ENCODE measurements at places on chromosomes 6 and 20.
A peak's percentile ranks its signal among the peaks of the same experiment; 100 is the strongest.

DNA sequence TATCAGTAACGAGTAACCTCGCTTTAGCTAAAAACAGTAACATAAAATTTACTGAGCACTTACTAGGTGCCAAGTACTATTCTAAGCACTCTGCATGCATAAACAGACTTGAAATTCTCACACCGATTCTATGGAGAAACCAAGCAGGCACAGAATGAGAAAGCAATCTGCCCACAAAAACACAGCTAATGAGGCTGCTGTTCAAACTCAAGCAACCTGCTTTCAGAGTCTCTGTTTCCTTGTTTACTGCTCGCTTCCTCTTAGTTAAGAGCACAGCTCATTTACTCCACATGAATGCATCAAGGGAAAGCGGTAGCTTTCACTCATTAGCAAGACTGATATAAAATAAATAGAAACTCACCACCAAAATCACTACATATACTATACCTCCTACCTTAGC is 37.4 kb downstream of the PRKN start:
- DNase-seq: no peak

DNA sequence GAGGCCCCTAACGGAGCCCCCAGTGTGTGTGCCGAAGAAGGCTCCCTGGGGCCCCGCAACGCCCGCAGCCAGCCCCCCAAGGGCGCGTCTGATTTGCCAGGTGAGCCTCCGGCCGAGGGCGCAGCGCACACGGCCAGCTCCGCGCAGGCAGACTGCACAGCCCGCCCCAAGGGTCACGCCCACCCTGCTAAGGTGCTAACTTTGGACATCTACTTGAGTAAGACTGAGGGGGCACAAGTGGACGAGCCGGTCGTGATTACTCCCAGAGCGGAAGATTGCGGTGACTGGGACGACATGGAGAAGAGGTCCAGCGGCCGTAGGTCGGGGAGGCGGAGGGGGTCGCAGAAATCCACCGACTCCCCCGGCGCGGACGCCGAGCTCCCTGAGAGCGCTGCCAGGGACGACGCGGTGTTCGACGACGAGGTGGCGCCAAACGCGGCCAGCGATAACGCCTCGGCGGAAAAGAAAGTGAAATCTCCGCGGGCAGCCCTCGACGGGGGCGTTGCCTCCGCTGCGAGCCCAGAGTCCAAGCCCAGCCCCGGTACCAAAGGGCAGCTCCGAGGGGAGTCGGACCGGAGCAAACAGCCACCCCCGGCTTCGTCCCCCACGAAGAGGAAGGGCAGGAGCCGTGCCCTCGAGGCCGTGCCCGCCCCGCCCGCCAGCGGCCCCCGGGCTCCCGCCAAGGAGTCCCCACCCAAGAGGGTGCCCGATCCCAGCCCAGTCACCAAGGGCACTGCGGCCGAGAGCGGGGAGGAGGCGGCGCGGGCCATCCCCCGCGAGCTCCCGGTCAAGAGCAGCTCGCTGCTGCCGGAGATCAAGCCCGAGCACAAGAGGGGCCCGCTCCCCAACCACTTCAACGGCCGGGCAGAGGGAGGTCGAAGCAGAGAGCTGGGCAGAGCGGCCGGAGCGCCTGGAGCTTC is 117.0 kb downstream of the RTN4IP1 start:
- DNase-seq: peak; percentile 28

DNA sequence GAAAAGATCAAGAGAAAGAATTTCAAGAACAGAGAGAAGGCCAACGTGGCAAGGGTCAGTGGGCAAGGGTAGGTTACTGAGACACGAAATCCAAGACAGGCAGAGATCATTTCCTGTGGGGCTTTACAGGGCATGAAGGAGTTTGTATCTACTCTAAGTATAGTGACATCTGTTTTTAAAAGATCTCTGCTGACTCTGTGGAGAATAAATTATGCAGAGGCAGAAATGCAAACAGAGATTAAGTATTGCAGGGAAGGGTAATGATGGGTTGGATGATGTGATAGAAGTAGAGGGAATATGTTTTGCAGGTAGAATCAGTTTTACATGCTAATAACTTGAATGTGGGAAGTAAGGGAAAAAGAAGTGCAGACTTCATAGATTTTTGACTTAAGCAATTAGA is 243.5 kb downstream of the FRK start:
- DNase-seq: no peak

DNA sequence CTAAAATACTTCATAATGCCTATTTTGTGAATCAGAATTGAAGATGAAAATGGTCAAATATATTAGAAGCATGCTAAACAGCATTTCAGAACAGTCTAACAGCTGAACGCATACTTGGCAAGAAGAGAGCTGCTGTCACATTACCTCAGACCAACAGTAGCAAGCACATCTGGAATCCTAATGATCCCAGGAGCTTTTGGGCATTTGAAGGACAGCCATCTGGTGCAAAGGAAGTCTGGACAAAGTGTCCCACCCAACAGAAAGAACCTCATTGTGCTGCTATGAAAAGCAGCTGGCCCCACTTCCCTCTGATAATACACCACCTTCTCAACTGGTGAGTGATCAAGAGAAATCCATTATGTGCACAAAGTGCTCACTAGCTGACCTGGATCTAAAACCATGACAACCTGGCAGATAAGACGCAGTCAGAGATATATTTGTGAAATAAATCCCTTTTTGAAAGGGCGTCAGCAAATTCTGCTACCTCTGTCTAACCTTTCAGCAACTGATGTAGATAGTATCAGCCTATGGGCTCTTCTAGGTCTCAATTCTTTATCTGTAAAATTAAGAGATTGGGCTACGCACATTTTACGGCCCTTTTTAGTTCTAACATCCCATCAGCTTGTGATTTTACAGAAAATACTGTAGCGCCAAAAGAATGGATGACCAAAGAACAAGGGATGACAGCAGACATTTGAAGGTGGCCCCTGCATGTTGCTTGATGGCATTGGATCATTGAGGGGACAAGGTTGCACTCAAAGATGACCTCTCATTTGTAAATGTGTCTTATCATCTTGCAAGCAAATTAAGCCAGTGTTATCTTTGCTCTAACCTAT is 78.7 kb downstream of the SGK1 start:
- DNase-seq: no peak

DNA sequence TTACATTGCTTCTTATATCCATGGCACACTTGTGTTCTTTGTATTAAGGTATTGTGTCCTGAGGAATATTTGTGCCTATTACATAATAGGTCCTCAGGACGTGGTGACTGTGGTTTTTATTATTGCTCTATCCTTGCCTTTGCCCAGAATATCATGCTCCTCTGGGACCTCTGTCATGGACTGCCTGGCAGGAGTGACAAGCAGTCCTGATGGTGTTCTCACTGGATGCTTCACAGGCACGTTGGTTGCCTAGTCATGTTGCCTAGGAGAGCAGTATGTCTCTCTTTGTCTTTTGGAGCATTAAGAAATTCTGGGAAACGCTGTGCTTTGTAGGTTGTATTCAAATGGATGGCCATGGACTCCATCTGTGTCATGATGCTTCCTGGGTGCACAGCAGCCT is 24.7 kb upstream of the MROH8 start:
- DNase-seq: no peak

DNA sequence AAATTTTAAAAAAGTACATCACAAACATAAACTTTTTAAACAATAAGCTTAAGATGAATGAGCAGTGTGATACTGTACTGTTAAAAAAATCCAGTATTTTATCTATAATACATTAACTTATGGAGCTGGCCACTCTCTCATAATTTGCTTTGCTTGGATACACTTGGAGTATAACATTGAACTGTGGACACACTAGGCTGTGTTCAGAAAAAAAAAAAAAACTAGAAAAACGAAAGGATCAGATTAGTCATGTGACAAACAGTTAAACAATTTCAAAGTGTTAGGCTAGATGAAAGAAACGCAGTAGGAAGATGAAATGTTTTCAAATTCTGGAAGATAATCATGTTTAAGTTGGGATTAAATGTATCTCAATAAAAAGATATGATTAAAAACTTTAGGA is 220.0 kb downstream of the GRIK2 start:
- peak; percentile 29 for DNase-seq

DNA sequence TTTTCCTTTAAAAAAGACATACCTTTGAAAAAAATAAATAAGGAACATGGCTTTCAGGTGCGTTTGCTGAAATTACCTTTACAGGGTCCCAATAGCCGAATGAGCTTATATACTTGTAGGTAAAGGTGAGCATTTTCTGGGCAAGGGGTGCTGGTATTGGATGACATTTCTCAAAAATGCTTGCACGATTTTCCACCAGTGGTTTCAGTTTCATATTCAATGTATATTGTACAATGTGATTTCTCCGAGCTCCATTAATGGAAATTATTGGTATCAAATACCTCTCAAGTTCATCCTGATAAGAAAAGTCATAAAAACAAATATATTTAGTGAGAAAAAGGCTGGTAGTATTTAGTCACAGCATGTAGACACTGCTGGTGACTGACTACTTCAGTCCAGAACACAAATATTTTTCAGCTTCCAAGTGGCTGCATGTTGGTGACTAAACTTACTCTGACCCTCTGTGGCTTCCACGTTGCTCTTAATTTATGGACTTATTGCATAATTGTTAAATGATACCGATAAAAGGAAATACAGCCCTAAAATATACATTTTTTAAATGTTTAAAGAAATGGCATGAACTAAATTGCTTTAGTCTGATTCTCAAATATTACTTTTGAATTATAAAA is 32.9 kb upstream of the ZBTB24 start:
- DNase-seq: no peak

DNA sequence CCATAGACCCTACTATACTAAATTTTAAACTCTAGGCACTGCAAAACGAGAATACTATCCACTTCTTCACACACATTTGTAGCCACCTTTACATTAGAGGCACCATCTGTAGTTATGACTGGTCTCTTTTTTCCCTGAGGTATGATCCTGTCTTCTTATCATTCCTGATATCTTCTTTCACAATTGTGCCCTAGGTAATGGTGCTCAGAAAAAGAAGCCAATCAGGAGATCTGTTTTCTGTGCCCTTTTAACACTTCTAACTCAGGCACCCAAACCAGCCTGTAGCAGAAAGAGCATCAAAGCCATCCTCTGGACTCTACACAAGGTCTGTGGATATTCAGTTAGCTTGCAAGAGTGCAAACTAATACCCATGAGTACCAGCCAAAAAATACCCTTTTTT is 149.7 kb upstream of the SGK1 start:
- no peak for DNase-seq

DNA sequence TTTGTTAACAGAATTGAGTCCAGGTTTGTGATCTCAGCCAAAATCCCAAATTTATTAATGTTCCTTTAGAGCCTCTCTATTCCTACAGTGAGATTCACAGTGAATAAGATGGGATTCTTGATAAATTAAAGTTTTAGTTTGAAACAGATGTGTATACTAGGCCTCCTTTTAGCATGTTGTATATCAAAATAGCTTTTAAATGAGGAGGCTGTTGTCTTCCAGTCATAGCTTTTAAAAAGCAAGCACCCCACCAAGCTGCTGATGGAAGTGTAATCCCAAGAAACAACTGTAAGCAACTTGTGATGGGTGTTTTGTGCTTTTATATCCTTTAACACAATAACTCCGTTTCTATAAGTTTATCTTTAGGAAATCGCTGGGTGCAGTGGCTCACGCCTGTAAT is 7.0 kb downstream of the GTF2H5 start:
- DNase-seq: no peak

- DNase-seq: no peak
These were observed 120.6 kb downstream of the PDE7B start for GRCh38 chr6:135972150-135972549.

DNA sequence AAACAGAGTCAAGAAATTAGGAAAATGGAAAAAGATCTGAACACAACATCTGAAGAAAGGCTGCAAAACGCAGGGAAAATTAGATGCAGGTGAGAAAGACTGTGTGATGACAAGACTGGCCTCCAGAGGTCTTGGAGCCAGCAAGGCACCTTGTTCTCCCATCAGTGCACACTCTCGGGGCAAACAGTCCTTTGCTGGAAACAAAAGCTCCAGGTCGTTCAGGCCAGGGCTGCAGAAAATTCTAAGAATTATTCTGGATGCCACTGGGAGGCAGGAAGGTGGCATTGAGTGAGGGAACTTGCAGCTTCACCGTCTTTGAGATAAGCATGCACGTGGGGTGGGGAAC is 219.9 kb upstream of the SSTR4 start:
- DNase-seq: no peak

GRCh38 chr6:85810558-85810957 is 167.9 kb upstream of the SYNCRIP start:
- DNase-seq: no peak

- peak; percentile 34 for DNase-seq
These were observed 5.5 kb downstream of the UBR2 start for GRCh38 chr6:42569102-42570028.

DNA sequence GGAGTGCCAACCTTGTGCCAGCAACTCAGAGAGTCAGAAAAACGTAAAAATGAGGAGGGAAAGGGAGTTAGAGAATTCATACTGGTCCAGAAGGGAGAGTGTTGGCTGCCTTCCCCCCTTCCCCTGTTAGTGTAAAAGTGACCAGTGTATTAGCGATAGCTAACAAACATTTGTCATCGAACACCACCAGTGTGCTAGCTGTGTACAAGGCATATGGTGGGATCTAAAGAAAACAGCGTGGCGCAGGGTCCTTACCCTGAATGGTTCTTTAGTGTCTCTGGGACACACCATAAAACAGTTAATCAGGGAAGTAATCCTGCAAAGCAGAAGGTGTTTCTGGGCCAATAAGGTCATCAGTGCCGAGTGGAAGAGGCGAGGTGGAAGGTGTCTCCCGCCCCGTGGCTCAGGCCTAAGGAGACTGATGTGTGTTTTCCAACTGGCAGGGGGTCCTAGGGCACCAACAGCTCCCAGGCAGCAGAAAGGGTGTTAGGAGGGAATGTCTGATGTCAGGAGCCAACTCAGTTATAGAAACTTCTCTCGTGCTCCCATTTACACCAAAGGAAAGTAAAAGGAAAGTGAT is 91.9 kb downstream of the TCP11 start:
- no peak for DNase-seq

DNA sequence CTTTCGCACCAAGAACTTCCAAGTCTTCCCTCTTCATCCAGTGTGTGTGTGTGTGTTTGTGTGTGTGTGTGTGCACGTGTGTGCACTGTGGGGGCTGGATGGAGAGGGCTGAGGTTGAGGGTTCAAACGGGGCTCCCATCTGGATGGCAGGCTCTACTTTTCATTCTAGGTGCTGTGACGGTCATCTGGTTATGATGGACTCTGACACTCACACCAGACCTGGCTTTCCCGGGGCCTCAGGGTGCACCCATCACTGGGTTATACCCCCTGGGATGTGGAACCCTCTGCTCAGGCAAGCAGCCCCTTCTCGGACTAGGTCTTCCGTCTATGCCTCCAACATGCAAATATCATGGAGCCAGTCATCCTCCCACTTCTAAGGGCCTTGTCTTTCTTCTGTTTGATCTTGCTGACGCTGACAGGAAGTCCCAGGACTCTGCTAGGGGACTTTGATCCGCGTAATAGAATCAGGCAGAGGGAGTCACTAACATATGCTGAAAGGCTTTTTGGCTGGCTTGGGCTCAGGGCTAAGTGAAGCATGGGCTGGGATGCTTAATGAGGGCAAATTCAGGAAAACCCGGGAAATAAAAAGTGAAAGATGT is 313.6 kb downstream of the CDC5L start:
- no peak for DNase-seq
